ENCODE measurements at places on chromosomes 3 and 15. TPM values are rescaled to one million over a fixed set of nuclear protein-coding genes. Genes with fewer than 3 reads are reported as not detected.
A peak's percentile ranks its signal among the peaks of the same experiment; 100 is the strongest.

DNA sequence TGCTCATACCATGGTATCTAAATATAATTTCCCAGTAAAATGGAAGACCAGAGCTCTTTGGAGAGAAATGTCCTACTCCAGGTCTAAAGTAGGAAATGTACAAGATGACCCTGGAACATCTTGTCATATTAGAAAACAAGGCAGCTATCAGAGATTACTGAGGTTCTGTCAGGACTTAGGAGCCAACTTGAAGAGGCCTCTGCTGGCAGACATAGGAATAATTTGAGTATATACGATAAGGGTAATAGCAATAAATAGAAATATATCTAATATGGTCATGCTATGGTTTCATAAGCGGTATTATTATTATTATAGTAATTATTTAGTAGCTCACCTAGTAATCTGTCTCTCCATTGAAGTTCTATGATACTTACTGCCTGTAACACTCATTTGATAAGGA lies 224.2 kb downstream of the SOX2 start:
- no peak overlapping the region for H3K4me3 ChIP-seq
- H3K27ac ChIP-seq, result no peak overlapping the region
- DNase-seq, result no peak
- H3K4me1 ChIP-seq, result no peaks in the 10 kb centered on the region
- H3K27me3 ChIP-seq, result no peaks in the 10 kb centered on the region

- no peak for DNase-seq
- no peak overlapping the region for H3K4me3 ChIP-seq
- H3K36me3 ChIP-seq, result no peaks in the 10 kb centered on the region
- H3K27ac ChIP-seq, result no peak overlapping the region
- no peaks in the 10 kb centered on the region for H3K27me3 ChIP-seq
- H3K4me1 ChIP-seq, result no peaks in the 10 kb centered on the region
Observed at GRCh38 chr3:126944089-126944965, 38.6 kb upstream of the PLXNA1 start.

DNA sequence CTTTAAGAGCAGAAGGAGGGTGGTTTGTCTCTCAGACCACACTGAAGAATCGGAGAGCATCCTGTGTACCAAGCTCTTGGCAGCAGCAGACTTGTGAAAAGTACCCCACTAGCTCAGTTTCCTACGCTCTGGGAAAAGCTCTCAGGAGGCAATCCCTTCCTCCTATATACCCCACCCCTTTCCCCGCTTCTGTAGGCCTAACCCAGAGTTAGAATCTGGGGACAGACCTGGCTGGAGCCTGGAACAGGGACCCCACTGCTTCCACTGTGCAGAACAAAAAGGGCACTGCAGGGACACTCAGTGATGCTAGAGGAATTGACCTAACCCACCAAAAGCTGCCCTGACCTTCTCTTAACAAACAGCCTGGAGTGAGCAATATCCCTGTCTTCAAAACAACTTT lies 70.0 kb upstream of the CCDC39 start:
- no peak overlapping the region for H3K27ac ChIP-seq
- no peaks in the 10 kb centered on the region for H3K36me3 ChIP-seq
- no peak for DNase-seq
- no peaks in the 10 kb centered on the region for H3K4me1 ChIP-seq

- H3K4me3 ChIP-seq, result no peak overlapping the region
- H3K4me1 ChIP-seq, result no peaks in the 10 kb centered on the region
- no peak overlapping the region for H3K27ac ChIP-seq
- H3K27me3 ChIP-seq, result no peaks in the 10 kb centered on the region
- no peak for DNase-seq
Observed at GRCh38 chr3:169390741-169391305, 272.7 kb downstream of the MECOM start.

DNA sequence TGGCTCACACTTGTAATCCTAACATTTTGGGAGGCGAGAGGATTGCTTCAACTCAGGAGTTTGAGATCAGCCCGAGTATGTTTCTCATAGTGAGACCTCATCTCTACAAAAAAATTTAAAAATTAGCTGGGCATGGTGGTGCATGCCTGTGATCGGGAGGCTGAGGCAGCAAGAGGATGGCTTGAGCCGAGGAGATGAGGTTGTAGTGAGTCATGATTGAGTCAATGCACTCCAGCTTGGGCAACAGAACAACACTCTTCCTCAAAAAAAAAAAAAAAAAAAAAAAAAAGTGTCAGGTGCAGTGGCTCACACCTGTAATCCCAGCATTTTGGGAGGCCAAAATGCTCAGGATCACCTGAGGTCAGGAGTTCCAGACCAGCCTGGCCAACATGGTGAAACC lies 2.4 kb downstream of the RPL39L start:
- H3K27ac ChIP-seq, result no peak overlapping the region
- no peaks in the 10 kb centered on the region for H3K36me3 ChIP-seq
- peaks cover 14% of the 10 kb centered on the region for H3K4me1 ChIP-seq
- DNase-seq, result no peak

DNA sequence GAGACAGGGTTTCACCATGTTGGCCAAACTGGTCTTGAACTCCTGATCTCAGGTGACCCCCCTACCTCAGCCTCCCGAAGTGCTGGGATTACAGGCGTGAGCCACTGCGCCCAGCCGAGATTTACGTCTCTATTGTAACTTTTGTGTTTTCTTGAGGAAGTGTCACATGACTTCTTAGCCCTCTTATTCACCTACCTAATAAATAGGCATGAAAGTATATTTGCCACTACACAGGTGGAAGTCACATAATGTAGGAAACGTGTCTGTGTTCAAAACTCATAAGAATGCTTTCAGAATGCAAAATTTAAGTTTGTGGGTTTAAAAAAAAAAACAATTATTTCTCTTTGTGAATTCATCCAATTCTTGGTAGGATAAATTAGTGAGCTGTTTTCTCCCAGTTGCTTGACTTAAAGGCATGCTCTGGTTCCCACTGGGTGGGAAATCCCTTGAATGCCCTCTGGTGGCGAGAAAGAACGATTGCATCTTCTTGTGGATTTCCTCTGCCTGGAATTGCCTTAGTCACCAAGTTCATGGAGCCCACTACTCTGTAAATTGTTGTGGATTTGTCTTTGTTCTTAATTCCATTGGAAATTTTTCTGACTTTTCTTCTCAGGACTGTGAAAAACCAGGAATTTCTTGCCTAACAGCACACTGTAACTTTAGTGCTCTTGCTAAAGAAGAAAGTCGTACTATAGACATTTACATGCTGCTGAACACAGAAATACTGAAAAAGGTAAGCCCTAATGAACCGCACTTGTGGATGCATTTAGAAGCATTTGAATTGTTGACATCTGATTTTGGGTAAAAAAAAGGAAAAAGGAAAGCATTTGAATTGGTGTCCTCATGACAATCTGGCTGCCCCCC lies 82.2 kb upstream of the CTDSPL start:
- H3K27ac ChIP-seq, result no peak overlapping the region
- H3K4me1 ChIP-seq, result no peaks in the 10 kb centered on the region
- no peak overlapping the region for H3K4me3 ChIP-seq
- H3K36me3 ChIP-seq, result no peaks in the 10 kb centered on the region
- DNase-seq, result peak; percentile 8

DNA sequence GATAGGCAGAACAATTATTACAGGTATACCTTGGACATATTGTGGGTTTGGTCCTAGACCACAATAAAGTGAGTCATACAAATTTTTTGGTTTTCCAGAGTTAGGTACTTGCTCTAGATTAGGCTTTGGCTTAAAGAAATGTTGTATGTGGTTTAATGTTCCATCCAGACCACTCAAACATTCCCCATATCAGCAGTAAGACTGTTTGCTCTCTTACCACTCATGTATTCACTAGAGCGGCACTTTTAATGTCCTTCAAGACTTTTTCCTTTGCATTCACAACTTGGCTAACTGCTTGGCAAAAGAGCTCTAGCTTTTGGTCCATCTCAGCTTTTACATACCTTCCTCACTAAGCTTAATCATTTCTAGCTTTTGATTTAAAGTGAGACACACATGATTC lies 250.5 kb upstream of the SETMAR start:
- no peak overlapping the region for H3K27ac ChIP-seq
- DNase-seq, result no peak
- no peaks in the 10 kb centered on the region for H3K27me3 ChIP-seq
- H3K36me3 ChIP-seq, result no peaks in the 10 kb centered on the region
- no peaks in the 10 kb centered on the region for H3K4me1 ChIP-seq
- no peak overlapping the region for H3K4me3 ChIP-seq

GRCh38 chr3:69784954-69785514 lies 45.8 kb downstream of the MITF start:
- no peaks in the 10 kb centered on the region for H3K27me3 ChIP-seq
- H3K27ac ChIP-seq, result peak overlapping the region; percentile 9
- no peak overlapping the region for H3K4me3 ChIP-seq
- no peaks in the 10 kb centered on the region for H3K4me1 ChIP-seq
- no peak for DNase-seq

GRCh38 chr3:37024092-37024491 lies 30.8 kb downstream of the MLH1 start:
- no peak overlapping the region for H3K27ac ChIP-seq
- no peaks in the 10 kb centered on the region for H3K27me3 ChIP-seq
- H3K36me3 ChIP-seq, result peaks cover 37% of the 10 kb centered on the region
- H3K4me1 ChIP-seq, result no peaks in the 10 kb centered on the region
- no peak overlapping the region for H3K4me3 ChIP-seq

DNA sequence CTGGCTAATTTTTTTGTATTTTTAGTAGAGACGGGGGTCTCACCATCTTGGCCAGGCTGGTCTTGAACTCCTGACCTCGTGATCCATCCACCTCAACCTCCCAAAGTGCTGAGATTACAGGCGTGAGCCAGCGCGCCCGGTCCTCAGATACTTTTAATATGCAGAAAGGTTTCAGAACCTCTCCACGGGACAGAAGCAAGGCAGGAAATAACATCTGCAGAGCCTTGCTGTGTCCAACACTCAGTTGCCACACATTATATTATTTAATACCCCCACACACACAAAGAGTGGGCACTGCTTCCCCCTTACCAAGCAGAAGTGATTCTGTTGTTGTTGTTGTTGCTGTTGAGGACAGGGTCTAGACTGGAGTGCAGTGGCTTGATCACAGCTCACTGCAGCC lies 28.0 kb downstream of the OSBPL10 start:
- no peak for DNase-seq
- no peak overlapping the region for H3K4me3 ChIP-seq
- no peaks in the 10 kb centered on the region for H3K27me3 ChIP-seq
- H3K4me1 ChIP-seq, result no peaks in the 10 kb centered on the region
- H3K27ac ChIP-seq, result no peak overlapping the region
- no peaks in the 10 kb centered on the region for H3K36me3 ChIP-seq

- H3K27me3 ChIP-seq, result no peaks in the 10 kb centered on the region
- DNase-seq, result peak; percentile 81
- peaks cover 61% of the 10 kb centered on the region for H3K4me1 ChIP-seq
- no peaks in the 10 kb centered on the region for H3K36me3 ChIP-seq
- peak overlapping the region; percentile 12 for H3K4me3 ChIP-seq
Observed at GRCh38 chr15:41936649-41937567, 35.4 kb downstream of the EHD4 start.

DNA sequence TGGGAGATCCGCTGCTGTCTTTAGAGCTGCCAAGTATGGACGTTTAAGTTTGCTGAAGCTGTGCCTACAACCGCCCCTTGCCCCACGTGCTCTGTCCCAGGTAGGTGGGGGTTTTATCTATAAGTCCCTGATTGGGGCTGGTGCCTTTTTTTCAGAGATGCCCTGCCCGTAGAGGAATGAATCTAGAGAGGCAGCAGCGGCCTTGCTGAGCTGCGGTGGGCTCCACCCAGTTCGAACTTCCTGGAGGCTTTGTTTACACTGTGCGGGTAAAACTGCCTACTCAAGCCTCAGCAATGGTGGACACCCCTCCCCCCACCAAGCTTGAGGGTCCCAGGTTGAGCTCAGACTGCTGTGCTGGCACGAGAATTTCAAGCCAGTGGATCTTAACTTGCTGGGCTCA lies 83.4 kb upstream of the FGF7 start:
- H3K27me3 ChIP-seq, result no peaks in the 10 kb centered on the region
- no peaks in the 10 kb centered on the region for H3K36me3 ChIP-seq
- H3K27ac ChIP-seq, result no peak overlapping the region
- no peaks in the 10 kb centered on the region for H3K4me1 ChIP-seq
- DNase-seq, result no peak

DNA sequence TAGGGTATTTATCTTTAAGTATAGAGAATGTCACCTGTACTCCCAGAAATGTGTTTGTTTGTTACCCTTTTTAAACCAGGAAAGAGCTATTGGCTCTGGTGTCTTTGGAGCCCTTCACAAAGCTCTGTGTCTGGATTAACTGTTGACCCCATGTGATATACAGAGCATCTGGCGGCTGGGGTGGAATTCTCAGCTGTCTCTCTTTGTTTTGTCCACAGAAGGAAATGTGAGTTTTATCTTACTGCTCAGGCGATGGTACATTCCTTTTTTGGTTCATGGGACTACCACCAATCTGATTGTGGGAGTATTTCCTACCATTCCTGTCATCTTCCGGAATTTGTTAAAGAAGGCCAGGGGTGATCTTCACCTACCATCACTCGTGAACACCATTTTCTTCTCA lies 120.3 kb downstream of the AKAP13 start:
- peaks cover 26% of the 10 kb centered on the region for H3K4me1 ChIP-seq
- H3K27me3 ChIP-seq, result no peaks in the 10 kb centered on the region
- H3K27ac ChIP-seq, result no peak overlapping the region

GRCh38 chr3:172516318-172517214 lies 6.7 kb downstream of the TNFSF10 start:
- H3K4me3 ChIP-seq, result peak overlapping the region; percentile 21
- H3K4me1 ChIP-seq, result peaks cover 86% of the 10 kb centered on the region
- no peak overlapping the region for H3K27ac ChIP-seq
- peaks cover 7% of the 10 kb centered on the region for H3K36me3 ChIP-seq
- no peak for DNase-seq

- no peak for DNase-seq
- no peaks in the 10 kb centered on the region for H3K27me3 ChIP-seq
- H3K27ac ChIP-seq, result no peak overlapping the region
- H3K4me1 ChIP-seq, result peaks cover 11% of the 10 kb centered on the region
Observed at GRCh38 chr15:99677540-99678134, 55.6 kb downstream of the LYSMD4 start.

DNA sequence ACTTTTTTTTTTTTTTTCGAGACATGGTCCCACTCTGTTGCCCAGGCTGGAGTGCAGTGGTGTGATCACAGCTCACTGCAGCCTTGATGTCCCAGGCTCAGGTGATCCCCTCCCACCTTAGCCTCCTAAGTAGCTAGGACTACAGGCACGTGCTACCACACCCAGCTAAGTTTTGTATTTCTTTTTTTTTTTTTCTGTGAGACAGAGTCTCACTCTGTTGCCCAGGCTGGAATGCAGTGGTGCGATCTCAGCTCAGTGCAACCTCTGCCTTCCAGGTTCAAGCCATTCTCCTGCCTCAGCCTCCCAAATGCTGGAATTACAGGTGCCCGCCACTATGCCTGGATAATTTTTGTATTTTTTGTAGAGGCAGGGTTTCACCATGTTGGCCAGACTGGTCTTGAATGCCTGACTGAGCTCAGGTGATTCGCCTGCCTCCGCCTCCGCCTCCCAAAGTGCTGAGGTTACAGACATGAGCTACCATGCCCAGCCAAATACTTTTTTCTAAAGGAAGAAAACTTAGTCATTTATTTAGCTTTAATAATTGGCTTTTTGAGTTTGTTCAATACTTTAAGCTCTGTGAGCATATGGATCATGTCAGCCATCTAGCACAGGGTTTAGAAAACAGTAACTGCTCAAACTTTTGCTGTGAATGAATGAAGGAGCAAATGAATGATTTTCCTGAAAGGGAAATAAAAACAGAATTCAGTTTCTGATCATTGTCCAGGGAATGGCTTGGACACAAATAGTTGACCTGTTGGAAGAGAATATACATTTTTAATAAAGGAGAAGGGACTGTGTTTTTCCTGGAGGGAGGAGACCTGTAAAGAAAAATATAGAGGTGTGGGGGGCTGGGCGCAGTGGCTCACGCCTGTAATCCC lies 26.0 kb downstream of the UBE2E1 start:
- no peaks in the 10 kb centered on the region for H3K4me1 ChIP-seq
- no peaks in the 10 kb centered on the region for H3K27me3 ChIP-seq
- H3K4me3 ChIP-seq, result no peak overlapping the region
- DNase-seq, result no peak

The BTBD1 gene
- 57.7 TPM for total RNA-seq

The TRIM69 gene
- 73.8 TPM for total RNA-seq

The KLHL40 gene
- not detected for total RNA-seq

The CTXND1 gene
- total RNA-seq, result not detected

The SCN11A gene
- total RNA-seq, result 0.07 TPM

The NUP210 gene
- 146 TPM for total RNA-seq

All from CD8-positive, alpha-beta memory T cell (primary cell).